NCI-H1105 (cell line): ENCODE measurements at places on chromosomes 3 and 15.

- no peak for DNase-seq
These were observed 19.7 kb downstream of the RCN2 start for GRCh38 chr15:76951220-76951619.

DNA sequence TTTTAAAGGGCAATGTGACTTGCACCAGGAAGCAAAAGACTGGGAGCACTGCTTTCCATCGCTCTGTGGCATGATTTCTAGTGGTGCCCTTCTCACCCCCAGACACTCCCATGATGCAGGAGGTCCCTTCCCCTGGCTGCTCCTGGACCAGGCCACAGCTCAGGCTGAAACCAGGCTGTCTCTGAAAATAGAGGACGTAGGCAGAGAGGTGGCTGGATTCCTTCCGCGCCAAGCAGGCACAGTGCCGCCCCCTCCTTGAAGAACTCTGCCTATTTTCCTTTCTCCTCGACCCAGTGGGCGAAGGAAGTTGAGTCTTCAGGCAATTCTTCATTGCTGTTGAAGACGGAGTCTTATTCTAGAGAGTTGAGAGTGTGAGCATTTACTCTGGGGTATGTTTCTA, 489.4 kb upstream of the TBL1XR1 start:
- no peak for DNase-seq

DNA sequence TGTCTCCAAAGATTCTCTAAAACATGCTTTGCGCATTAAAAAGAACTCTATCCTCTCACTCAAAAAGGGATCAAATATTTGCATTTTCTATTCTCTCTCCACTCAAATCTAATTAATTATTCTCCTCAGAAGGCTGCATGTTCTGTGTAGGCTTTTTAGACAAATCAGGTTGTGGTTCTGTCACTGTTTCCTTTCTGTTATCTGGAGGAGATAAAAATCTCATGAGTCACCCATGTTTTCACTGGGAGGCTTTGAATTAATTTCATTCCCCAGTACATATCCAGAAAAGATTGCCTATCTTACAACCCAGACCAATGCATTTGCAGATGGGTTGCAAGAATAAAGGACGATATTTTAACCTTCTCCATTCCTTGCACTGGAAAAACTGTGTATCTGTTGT, 446.5 kb downstream of the GRM7 start:
- DNase-seq: no peak

- DNase-seq: no peak
These were observed 56.8 kb upstream of the PRR23E start for GRCh38 chr3:127136024-127136600.

- DNase-seq: no peak
These were observed 127.4 kb downstream of the WDR76 start for GRCh38 chr15:43954181-43954621.

- no peak for DNase-seq
These were observed 616.4 kb upstream of the CBLB start for GRCh38 chr3:106485217-106485616.

GRCh38 chr3:150825192-150825915, 62.4 kb upstream of the SIAH2 start:
- DNase-seq: no peak

DNA sequence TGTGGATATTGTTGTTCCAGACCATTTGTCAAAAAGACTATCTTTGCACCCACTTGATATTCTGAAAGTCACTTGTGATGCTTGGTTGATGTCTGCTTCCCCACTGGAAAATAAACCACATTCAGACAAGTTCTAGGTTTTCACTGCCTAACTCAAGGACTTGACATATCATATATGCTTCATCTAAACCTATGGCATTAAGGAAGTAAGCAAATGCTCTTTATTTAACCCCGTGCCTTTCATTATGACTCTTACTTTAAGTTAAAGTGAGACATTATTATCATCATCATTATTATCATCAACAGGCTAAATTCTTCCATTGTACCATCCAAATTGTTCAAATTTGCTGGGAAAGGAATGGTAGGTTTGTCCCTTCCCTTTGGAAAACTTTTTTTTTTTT, 30.8 kb upstream of the C3orf80 start:
- DNase-seq: no peak

GRCh38 chr15:65796610-65797078, 4.6 kb upstream of the DENND4A start:
- no peak for DNase-seq

- DNase-seq: no peak
These were observed 638.7 kb downstream of the RBMS3 start for GRCh38 chr3:29919571-29919970.

GRCh38 chr3:47885168-47885567, 82.2 kb downstream of the DHX30 start:
- DNase-seq: no peak

GRCh38 chr3:69594286-69594685, 145.0 kb upstream of the MITF start:
- no peak for DNase-seq

- DNase-seq: no peak
These were observed 3.1 kb downstream of the CCDC51 start for GRCh38 chr3:48436855-48437254.

DNA sequence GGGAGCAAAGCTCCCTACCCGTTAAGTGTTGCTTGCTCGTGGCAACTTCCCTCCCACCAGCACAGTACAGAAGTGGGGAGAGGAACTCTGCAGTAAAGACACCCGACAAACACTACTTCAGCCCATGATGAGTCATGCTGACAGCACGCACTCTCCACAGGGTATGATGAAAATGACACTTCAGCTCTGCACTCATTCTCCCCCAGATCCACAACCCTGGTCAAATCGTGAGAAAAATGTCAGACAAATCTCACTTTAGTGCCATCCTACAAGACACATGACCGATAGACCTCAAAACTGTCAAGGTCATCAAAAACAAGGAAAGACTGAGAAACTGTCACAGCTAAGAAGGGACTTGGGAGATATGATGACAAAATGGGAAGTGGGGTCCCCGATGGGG, 278.9 kb downstream of the OCA2 start:
- no peak for DNase-seq

DNA sequence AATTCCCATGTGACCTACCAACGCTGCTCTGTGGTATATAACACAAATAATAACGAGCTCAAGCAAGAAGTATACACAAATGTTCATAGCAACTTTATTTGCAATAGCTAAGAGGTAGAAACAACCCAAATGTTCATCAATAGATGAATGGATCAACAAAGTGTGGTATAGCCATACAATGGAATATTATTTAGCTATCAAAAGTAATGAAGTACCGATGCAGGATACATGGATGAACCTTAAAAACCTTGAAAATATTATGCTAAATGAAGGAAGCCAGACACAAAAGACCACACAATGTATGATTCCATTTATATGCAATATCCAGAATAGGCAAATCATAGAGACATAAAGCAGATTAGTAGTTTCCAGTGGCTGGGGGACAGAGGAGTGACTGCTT, 15.6 kb upstream of the FEM1B start:
- no peak for DNase-seq

DNA sequence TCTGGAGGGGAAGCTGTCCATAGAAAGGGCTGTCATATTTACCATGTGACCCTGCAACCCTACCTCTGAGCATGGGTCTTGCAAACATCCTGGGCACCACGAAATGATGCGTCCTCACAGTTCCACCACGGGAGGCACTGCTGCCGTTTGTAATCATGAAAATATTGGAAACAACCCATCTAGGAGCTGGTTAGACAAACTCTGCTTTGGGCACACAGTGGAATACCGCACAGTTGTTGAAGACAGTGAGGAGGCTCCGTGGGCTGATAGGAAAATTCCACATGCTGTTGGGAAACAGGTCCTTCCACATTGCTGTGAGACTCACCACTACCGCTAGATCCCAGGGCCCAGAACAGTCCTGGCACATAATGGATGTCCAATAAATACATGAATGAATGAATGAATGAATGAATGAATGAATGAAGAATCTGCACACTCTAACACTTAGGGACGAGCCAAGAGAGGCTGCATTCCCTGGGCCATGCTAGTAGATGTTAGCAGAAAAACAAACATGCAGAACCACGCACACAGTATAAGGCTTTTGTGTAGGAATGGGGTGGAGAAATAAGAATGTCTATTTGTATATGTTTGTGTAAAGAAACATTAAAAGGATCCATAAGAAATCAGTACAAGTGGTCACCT, 40.6 kb downstream of the TPRA1 start:
- no peak for DNase-seq

- no peak for DNase-seq
These were observed 14.8 kb upstream of the SKIC8 start for GRCh38 chr15:78314181-78314581.

DNA sequence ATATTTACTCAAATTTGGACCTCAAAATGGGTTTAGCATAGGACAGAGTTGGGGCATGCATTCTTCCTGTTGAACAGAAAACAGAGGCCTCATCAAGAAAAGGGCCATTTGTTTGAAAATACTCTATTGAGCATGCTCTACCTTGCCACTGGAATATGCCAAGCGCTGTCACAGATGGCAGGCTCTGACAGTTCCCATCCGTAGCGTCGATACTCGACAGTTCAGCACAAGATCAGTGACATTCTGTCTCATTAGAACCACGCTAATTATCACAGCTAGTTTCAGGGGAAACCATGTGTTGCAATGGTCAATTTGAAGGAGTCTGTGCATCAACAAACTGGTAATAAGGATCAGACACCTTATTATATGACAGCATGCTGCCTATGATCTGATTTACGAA, 54.5 kb downstream of the SATB1 start:
- DNase-seq: peak; percentile 22

DNA sequence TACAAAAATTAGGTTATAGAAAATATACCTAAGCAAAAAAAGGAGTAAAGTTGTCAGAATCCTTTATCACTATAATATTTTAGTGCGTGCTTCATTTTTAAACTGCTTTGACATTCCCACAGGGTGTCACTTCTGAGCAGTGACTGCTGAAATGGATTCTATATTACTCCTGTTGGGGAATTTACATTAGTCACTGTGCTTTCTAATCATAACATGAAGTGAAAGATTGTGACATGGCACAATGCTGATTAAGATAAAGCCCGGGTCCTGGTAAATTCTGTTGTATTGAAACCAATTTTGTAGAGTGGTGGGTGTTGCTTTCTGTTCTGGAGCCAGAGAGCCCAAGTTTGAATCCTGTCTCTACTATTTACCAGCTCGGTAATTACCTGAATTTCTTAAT, 36.4 kb upstream of the EHHADH start:
- no peak for DNase-seq

DNA sequence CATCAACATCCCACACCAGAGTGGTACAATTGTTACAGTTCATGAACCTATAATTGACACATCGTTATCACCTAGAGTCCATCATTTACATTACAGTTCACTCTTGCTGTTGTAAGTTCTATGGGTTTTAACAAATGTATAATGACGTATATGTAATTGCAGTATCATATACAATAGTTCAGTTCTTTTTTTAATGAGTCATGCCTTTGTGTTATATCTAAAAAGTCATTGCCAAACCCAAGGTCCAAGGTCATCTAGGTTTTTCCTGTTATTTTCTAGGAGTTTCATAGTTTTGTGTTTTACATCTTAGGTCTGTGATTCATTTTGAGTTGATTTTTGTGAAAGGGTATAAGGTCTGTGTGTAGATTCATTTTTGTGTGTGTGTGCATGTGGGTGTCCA, 160.9 kb upstream of the GALNT15 start:
- DNase-seq: no peak

DNA sequence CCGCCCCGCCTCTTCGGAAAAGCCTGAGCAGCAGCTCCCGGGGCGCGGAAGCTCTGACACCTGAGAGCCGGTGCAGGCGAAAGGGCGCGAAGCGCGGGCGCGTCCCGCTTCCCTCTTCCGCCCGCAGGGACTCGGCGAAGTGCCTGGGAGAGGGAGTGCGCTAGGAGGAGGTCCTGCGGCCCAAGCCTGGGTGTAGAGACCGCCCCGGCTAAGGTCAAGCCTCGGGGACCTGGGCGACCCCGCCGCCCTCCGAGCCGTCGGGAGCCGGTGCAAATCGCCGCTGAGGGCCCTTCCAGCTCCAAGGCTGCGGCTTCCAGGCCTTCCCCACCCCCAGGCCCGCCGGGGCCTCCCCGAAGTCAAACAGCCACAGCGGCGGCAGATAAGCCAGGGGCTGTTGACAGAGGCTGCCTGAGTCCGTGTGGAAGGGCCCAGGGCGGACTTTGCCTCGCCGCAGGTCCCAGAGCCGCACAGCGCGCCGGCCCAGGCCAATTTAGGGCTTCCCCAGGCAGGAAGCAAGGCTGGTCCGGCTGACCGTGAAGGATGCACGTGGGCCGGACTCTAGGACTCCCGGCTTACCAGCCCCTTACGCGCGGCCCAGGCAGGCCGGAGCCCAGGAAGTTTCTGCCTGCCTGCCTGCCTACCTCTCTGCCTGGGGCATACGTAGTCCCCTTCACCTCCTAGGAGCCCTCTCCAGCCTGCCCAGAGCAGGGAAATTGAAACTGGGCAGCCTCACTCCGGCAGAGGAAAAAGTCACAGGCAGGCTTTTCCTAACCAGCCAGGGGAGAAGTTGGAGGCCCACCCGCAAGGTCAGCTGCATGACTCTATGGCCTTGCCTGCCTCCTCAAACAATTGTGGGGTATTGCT, 2.3 kb downstream of the ITPKA start:
- DNase-seq: no peak

- DNase-seq: no peak
These were observed 32.9 kb downstream of the OR4F15 start for GRCh38 chr15:101844916-101845315.

DNA sequence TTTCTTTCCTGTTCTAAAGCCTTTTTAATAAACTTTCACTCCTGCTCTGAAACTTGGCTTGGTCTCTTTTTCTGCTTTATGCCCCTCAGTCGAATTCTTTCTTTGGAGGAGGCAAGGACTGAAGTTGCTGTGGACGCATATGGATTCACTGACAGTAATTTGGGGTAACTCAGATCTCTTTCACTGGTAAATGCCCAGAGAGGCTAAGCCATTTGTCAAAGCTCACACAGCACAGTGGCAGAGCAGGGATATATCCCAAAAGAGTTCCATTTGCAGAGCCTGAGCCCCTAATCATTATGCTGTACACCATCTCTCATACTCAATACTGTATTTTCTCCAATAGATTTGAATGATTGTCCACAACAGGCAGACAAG, 72.3 kb upstream of the GALNT15 start:
- no peak for DNase-seq
